RWPE1 (cell line): ENCODE measurements at places on chromosomes 6 and 20.

- no peak for DNase-seq
Observed at GRCh38 chr6:114375541-114376192, 32.8 kb upstream of the HS3ST5 start.

GRCh38 chr6:39029156-39030011, 19.2 kb upstream of the GLP1R start:
- peak; percentile 47 for DNase-seq

DNA sequence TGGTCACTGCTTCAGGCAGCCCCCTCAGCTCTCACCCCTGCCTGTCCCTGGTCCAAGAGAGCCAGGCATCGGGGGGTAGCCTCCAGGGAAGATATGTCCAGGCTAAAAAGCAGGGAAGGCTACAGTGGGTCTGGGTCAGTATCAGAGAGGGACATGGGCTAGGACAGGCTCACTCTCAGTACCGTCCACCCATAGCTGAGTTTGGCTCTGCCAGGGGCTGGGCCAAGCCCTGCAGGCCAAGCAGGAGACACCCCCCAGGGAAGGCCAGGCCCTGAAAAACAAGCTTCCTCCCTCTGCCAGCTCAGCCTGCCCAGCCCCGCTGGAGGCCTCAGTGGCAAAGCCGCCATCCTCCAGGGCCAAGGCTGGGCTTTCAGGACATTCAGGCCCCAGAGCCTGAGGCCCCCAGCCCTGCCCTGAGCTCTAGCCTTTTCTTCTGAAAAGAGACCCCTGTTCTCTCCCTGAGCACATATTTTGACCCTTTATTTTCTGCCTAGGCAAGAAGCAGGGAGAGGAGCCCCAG, 28.6 kb upstream of the TGM2 start:
- DNase-seq = no peak

- no peak for DNase-seq
Observed at GRCh38 chr20:61516346-61517208, 264.5 kb downstream of the CDH4 start.

DNA sequence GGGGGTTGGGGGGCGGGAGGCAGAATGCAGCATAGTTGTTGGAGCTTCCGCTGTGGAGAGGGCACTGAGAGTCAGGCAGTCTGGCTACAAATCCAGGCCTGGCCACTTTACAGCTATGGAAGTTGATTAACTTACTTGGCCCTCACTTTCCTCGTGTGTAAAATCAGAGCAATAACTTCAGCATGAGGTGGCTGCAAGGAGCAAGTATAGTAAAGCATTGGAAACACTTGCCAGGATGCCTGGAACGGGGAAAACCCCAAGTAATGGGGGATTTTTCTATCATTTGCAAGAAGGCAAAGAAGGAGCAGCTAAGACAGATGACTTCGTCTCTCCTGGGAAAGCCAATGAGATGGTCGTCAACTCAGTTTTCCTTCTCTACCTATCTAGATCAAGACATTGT, 35.8 kb downstream of the AGPAT4 start:
- no peak for DNase-seq

DNA sequence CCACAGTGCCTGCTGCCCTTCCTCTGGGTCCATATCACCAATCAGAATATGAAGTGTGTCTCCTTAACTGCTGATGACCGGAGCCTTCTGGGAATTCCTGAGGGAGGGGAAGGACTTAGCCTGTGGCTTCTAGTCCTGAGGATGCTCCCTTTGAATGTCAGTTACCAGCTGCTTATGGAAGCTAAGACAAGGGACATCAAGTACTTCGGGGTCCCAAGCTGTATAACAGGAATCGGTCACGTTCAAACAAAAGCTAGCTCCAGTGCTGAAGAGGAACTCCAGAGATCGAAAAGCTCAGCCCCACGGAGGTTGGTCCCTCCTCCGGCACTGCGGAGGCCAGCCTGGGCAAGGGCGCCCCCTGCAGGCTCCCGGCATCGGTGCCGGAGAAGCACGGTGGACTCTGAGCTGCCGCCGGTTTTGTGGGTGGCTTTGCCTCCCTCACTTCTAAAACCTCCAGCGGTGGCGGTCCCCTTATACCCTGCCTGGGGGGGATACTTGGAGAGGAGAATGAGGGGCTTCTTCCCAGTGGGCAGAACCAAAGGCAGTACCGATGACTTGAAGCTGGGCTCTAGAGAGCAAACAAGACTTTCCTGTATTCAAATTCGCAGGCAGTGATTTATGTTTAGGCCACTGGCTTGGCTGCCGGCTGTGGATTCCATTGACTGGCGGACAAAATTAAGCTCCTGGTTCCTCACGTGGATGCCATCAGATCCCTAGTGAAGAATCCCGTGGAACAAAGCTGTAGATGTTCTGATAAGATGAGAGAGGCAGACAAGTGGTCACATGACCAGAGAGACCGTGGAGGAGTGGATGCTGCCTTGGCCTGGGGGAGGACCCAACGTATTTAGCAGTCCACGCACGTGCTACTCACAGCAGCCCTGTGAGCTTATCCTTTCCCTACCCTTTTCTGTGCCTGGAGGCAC, 16.2 kb upstream of the UBR2 start:
- peak; percentile 72 for DNase-seq

- peak; percentile 55 for DNase-seq
Observed at GRCh38 chr6:68634726-68635411, at the start of gene ADGRB3. ADGRB3 (plus strand) TSS chr6:68635282; CDS start chr6:68638676, 3,394 bp downstream.

DNA sequence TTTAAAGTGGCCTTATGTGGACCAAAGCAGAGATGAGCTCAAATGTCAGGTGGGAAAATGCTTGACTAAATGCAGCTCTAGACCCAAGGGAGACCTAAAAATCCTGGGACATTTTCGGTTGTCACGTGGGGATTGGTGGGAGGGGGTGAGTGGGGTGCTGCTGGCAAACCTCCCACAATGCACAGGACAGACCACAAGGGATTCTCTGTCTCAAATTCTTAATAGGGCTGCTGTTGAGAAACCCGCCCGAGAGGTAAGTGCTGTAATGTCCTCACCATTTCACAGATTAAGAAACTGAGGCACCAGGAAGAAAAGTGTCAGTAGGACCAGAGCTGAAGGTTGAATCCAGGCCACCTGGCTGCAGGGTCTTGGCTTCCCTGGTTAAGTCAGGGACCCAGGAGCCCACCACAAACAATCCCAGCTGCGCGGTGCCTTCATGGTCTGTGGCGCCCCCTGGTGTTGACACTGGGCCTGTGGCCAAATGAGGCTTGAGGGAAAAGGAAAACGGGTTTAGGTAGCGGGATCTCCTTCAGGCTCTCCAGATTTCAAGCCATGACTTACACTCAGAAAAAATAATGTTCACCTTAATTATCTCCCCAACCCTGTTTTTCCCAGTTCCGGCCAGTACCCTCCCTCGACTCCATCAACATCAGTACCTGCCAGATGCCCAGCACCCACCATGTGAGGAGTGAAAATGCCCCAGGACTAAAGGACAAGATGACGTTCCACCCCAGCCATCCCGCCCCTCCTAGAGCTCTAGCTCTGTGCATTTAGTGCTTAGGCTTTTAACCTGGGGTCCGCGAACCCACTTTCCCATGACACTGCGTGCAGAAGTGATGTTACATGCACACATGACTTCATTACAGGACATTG, 7.2 kb downstream of the HLA-G start:
- DNase-seq = no peak

DNA sequence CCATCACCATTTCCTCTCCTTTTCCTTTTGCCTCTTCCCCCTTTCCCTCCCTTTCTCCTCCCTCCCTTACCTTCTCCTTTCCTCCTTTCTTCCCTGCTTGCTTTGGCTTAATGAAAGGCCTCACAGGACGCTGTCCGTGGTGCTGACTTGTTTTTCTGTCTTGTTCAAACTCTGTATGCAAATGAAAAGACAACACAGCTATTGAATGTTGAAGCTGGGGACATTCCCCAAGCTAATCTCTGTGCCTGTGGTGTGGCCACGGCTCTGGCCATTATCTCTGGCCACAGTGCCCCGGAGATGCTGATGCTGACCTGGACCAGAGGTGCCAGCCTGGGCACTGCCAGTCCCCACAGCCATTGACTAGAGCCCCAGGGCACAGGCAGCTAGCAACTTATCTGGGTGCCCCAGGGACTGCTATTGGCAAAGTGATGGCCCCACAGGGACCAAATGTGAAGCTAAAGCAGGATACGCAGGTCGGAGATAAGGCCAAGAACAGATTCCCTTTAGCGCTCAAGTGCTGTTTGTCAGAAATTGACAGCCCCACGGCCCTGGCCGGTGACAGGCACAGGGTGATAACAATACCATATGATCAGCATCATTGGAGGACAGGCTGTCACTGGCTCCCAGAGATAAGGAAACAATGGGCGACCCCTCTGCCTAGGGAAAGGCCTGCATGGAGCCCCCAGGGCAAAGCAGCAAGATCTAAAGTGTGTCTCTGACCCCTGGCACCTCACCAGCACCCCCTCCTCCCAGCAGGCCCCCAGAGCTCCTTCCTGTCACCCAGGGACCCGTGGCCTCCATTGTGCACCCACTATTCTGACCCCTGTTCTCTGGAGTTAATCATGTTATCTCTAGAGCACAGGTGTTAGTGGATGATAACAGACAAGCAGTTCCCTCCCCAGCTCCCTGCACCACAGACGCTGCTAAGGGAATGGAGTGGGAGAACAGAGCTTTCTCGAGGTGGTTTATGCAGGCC, 31.6 kb upstream of the SLC32A1 start:
- DNase-seq = peak; percentile 68

DNA sequence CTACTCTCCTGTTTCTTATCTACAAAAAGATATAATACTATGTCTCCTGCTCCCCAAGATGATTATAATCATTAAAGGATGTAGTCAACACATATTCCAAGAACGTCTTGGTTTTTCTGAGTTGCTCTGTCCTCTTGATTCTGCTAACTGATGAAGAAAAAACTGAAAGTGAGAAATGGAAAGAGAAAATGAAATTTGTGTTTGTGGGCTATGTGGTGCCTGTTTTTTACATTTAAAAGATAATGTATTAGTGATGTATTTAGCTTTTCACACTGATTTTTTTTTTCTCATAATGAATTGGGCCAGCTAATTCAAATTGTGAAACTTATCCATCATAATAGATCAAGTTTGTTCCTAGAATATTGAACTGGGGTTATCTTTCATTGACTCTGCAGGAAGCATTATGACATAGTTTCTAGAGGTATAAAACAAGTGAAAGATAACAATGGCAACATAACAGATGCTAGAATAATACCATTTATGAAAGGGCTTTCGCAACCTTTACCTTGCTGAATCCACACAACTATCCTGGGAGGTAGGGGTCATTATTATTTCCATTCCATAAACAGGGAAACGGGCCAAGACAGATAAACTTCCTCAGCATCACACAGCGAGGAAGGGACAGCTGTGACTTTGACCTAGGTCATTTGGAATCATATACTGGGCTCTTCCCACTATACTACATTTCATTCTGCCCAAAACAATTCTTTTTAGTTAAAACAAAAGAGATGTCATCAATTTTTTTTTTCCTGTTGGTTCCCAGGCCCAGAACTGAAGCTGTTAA, 336.7 kb downstream of the GJA1 start:
- DNase-seq = no peak

GRCh38 chr6:63268574-63268973, 51.2 kb downstream of the LGSN start:
- no peak for DNase-seq

DNA sequence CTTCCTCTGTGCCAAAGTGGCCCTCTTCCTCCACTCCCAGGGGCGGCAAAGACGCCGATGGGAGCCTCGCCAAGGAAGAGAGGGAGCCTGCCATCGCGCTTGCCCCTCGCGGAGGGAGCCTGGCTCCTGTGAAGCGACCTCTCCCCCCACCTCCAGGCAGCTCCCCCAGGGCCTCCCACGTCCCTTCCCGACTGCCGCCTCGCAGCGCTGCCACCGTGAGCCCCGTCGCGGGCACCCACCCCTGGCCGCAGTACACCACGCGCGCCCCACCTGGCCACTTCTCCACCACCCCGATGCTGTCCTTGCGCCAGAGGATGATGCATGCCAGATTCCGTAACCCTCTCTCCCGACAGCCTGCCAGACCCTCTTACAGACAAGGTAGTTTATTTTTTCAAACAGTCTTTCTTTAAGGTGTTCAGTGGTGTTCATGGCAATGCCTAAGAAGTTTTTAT, 64.9 kb downstream of the FNDC1 start:
- DNase-seq = no peak

GRCh38 chr6:134093007-134093573, 40.7 kb upstream of the SLC2A12 start:
- DNase-seq = no peak

GRCh38 chr6:11155589-11155988, 44.1 kb upstream of the ERVFRD-1 start:
- no peak for DNase-seq

DNA sequence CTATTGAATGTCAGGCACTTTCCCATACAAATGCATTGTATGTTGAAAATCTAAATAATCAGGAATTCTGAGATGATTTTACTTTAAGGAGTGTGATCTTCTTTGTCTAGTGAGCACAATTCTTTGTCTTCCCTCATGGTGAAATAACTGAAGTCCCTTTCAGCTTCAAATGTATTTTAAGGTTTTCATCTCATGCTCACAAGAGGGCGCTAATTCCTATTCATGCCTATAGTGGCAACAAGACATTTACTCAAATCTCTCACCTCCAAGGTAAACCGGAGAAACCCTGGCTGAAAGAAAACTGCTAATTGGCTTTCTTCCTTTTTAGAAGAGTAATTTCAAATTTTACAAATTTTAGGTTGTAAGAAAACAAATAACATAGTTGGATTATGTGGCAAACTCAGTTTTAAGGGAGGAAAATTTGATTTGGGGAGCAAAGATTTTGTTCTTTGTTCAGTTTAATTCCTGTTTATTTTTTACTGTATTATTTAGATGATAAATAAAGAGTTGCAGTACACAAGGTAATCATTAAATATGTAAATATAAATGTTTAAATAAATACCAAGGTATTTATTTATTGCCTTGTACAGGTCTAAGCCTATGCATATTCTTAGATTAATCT, 69.1 kb downstream of the SLC35F1 start:
- DNase-seq = peak; percentile 20

- DNase-seq = no peak
Observed at GRCh38 chr20:60171313-60171712, 213.1 kb downstream of the CDH26 start.

DNA sequence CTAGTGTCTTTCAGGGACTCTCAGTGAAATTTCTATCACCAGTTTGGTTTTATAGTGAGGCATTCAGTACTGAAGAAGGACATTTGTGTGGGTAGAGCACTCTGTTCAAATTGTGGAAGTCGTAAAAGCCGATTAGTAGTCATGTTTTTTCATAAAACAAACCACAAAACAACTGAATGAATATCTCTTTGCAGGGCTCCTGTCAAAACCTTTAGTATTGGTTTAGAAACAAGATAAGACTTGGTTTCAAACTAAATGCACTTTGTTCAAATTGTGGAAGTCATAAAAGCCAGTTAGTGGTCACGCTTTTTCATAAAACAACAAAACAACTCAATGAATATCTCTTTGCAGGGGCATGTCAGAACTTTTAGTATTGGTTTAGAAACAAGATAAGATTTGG, 23.8 kb downstream of the ADGRF4 start:
- no peak for DNase-seq
